ENCODE measurements at places on chromosomes 13 and 19.

DNA sequence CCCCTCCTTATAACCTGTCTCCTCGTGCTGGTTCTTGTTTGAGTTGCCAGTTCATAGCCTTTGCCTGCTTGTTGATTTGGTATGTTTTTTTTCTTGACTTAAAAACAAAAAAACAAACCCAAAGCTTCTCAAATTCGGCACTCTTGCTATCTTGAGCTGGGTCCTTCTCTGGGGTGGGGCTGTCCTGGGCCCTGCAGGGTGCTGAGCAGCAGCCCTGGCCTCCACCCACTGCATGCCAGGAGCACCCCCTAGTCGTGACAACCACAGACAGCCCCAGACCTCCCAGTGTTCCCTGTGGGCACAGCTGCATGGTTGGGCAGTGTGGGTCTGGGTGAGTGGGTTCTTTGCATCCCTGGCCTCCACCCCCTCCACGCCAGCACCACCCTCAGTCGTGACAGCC, 27.8 kb downstream of the KDM4B start:
- no peak for DNase-seq

DNA sequence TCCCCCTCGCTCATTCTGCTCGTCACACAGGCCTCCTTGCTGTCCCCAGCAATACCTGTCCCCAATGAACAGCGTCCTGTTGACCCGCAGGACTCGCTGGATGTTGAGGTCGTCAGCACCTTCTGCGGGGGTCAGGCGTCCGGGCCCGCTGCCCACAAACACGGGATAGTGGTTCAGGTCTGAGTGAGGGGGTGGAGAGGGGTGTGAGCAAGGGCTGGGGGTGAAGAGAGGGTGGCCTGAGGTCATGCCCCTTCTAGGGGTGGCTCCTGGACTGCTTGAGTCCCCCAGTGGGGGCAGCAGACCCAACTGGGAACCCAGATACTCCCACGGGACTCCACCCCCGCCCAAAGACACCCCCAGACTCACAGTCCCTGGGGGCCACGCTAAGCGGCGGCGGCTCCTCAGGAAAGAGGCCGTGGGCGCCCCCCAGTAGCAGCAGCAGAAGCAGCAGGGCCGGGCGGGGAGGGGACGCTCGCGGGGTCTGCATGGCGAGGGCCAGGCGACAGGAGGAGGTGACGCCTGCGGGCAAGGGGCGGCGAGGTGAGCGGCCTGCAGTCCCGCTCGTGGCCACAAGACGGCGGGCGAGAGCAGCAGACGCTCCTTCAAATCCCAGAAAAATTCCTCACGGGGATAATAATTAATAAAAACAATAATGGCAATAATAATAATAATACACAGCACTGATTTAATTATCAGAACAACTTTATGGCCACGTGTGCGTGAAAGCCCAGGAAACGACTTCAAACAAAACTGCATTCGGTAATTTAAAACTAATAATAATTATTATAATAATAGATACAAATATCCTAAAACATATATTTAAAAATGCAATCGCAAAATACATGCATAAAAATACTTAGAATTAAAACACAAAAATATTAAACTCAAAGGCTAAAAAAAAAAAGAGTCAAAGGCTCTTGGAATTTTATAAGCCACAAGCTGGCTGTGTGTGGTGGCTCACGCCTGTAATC, 1.2 kb downstream of the SEMA6B start:
- DNase-seq: peak; percentile 23

DNA sequence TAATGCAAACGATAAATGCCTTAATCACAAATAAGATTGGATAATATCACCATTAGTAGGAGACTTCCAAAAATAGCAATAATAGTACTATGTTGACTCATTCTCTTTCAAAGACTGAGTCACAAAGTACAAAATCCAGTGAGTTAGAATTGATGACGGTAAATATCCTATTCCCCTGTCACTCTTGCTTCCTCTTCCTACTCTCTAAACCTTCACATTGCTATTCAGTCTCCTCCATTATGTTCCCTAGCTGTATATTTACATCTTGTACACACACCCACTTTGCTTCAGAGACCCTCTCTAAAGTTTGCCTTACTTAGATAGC, 26.3 kb upstream of the INTS6 start:
- DNase-seq: no peak

GRCh38 chr13:98460516-98460915, 116.4 kb downstream of the STK24 start:
- no peak for DNase-seq

DNA sequence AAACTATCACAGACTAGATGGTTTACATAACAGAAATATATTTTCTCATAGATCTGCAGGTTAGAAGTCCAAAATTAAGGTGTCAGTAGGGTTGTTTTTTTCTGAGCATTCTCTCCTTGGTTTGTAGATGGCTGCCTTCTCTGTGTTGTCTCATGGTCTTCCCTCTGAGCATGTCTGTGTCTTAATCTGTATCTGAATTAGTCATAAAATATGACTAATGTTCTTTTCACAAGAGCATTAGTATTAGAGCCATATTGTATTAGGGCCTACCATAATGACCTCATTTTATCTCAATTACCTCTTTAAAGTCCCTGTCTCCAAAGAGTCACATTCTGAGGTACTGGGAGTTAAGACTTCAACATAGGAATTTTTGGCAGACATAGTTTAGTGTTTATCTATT, 77.2 kb upstream of the OBI1 start:
- DNase-seq: no peak

DNA sequence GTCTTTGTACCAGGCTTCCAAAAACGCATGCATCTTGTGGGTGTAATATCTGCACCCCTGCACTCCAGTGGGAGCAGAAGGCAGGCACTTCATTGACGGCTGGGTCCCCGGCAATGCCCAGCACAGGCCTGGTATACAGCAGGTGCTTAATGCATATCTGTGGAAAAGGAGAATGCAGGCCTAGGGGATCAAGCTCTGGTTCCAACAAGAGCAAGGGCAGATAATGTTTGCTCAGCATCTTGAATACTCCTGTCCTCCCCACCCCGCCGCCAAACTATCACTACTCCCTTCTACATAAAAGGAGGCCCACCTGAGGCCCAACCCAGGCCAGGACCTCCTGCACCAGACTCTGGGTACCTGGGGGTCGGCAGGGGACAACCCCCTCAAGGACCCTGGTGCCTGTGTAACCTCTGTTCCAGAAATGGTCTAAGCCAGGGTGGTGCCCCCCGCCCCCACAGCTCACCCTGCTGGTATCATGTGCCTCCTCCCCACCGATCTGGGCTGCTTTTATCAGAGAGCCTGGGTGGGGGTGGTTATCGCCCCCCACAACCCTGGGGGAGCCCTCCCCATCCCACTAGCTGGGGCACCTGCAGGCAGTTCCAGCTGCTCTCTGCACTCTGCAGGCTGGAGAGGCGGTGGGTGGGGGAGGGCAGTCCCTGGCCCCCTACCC, 4.8 kb downstream of the KLF16 start:
- no peak for DNase-seq

- DNase-seq: no peak
Measured at GRCh38 chr19:17406046-17406886, 836 bp upstream of the BST2 start.

DNA sequence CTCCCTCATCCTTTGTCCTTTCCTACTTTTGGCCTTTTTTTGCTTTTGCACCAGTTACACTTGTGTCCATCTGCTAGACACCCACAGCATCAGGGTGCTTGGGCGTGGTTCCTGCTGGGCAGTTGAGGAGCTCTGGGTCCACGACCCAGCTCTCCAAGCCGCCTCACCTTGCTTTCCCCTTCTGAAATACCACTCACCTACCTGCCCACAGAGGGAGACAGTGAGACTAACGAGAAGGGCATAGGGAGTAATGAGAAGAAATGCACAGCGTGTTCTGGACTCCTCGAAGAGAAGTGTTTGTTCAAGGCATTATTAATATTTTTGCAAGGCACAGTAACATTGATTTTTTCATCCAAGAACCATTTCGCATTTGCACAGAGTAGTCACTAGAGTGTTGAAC, 92.9 kb downstream of the DNAJC15 start:
- DNase-seq: no peak

DNA sequence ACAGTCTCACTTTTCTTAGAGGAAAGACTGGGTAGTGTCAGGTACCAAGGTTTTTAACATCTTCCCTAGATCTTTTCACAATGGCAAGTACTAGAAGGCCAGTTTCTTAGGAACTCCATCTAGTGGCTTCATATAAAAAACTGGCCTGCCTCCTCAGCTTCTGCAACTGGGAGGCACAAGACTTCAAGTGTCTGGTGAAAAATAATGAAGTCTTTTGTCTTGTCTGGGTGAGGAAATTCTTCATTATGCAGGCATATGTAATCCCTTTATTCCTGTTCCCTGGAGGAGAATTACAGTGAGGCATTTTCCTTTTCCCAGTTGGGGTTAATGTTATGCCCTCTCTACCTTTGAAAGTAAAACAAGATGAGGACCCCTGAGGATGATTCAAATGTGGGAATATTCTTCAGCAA, 300.5 kb downstream of the NALCN start:
- no peak for DNase-seq

GRCh38 chr13:95822303-95822702, 145.4 kb downstream of the DNAJC3 start:
- DNase-seq: no peak

- no peak for DNase-seq
Measured at GRCh38 chr19:13001166-13001501, 5.9 kb downstream of the NFIX start.

DNA sequence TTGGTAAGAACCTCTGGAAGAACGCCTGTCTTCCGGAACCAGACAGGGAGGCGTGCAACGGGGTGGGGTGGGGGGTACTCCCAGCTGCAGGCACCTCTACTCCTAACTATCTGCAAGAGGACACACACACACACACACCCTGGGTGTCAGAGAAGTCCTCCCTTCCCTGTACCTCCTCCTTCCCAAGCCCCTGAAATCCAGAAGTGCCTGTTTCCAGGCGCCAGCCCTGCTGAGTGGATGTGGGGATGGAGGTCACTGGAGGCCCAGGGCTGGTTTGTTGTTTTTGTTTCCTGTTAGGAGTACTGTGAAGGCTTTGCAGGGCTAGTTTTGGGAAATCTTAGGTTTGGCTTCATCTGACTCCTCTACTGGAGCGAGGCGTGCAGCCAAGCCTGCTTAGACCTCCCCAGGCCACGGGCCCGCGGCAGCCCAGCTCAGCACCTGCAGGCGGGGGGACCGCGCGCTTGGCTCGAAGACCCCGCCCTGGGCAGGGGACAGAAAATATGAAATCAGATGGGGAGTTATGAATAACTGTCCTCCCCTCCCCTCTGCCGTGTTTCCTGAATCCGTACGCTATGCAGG, 36.4 kb downstream of the SOX1 start:
- no peak for DNase-seq

- DNase-seq: no peak
Measured at GRCh38 chr19:41455936-41456335, 13.0 kb downstream of the ERICH4 start.

- DNase-seq: no peak
Measured at GRCh38 chr13:77565635-77566034, 30.1 kb downstream of the SCEL start.

DNA sequence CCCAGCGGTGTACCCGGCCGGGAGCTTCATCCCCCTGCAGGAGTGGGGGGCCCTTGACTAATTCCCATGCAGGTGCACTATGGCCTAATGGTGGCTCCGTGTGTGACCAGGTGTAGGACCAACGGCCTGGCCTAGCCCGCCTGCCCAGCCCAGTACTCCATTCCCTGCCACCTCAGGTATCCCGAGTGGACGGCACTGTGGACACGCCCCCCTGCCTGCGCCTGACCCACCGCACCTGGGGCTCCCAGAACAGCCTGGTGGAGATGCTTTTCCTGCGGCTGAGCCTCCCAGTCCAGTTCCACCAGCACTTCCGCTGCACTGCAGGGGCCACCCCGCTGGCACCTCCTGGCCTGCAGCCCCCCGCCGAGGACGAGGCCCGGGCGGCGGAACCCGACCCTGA, 39.7 kb downstream of the RYR1 start:
- no peak for DNase-seq

GRCh38 chr13:110438211-110438610, 123.3 kb downstream of the RAB20 start:
- DNase-seq: no peak

DNA sequence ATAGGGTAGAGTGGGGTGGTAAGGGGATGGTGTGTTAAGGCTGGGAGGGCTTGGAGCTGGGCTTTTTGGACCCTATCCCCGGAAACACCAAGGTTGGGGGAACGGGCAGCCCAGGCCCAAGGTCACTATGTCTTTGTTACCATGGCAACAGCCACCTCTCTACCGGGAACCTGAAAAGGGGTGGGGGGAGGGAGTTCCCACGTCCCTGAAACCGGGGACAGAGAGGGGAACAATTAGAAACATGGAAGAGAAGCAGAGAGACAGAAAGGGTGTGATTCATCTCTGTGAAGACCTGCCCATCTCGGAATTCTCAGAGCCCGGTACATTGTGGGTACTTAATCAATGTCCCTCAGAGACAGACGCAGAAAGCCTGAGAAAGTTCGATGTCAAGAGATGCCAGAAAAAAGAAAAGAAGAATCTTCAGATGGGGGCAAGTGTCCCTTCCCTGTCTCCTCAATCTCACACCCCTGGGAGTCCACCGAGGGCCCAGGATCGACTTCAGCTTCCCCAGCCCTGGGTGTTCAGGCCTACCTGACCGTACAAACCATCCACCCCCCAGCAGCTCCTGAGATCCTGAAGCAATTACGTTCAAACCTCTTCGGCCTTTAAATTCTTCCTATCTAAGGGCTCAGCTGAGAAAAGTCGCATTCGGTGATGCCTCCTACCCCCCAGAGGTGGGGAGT, 6.8 kb upstream of the LRFN1 start:
- no peak for DNase-seq

DNA sequence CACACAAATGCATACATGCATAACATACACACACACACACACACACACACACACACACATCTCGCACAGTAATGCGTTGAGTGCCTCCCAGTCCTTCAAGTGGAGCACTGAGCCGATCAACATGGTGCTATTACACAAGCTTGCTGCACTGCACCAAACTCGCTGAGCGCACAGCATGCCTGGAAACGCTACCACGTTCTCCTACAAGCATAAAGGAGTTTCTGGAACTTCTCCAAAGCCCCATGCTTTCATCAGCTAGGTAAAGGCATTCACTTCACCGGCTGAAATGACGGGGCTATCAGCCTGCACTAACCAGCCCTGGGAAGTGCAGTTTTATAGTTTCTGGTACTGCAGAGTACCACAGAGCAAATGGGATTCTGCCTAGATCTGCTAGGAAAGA, 92.7 kb downstream of the FGF14 start:
- DNase-seq: no peak

DNA sequence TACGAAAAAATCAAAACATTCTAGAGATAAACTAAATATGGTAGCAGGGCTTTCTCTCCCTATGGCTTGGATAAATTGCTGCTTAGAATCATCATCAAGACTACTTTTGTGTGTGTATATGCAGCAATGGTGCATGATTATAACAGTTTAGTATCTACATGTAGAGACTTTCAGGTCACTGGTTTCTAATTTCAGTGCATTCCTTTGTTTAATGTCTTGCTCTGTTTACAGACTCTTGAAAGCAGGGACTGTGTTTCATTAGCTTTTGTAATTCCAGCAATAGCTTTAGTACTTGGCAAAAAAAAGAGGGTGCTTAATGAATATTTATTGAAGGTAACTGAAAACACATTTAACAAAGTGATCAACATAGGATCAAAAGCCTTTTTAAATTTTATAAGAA, 420.7 kb downstream of the PCDH9 start:
- no peak for DNase-seq

- DNase-seq: no peak
Measured at GRCh38 chr13:77480066-77480465, 55.4 kb upstream of the SCEL start.

- no peak for DNase-seq
Measured at GRCh38 chr13:106173346-106173745, 362.1 kb downstream of the EFNB2 start.
